Cardiac atrium fibroblast (primary cell): ENCODE measurements at places on chromosomes 7 and 10. TPM values are rescaled to one million over a fixed set of nuclear protein-coding genes. Genes with fewer than 3 reads are reported as not detected.

Gene UNCX
- not detected in 2 replicates for total RNA-seq

Gene SPAM1
- total RNA-seq: not detected in 2 replicates

Gene OR6V1
- total RNA-seq: not detected in 2 replicates

Gene CHCHD1
- 23.6 and 25.6 TPM in 2 replicates for total RNA-seq

Gene JAZF1
- 4.9 and 5.4 TPM in 2 replicates for total RNA-seq

Gene LRRC4
- under 0.01 and 0.72 TPM in 2 replicates for total RNA-seq

Gene OR6B1
- total RNA-seq: not detected in 2 replicates

Gene CYP3A7
- not detected in 2 replicates for total RNA-seq

Gene SRRM3
- total RNA-seq: 3.1 and 4.7 TPM in 2 replicates

Gene ACSM6
- total RNA-seq: not detected in 2 replicates

Gene PPP1R17
- total RNA-seq: not detected in 2 replicates

Gene HECTD2
- total RNA-seq: 3.8 and 5.2 TPM in 2 replicates

Gene TMEM196
- total RNA-seq: not detected in 2 replicates

Gene TEX47
- not detected in 2 replicates for total RNA-seq

Gene LIPF
- total RNA-seq: not detected in 2 replicates

Gene GIGYF1
- 11.0 and 15.0 TPM in 2 replicates for total RNA-seq

Gene MBLAC1
- total RNA-seq: 3.4 and 5.4 TPM in 2 replicates

Gene INMT
- total RNA-seq: 195 and 197 TPM in 2 replicates

Gene ZNF804B
- not detected in 2 replicates for total RNA-seq

Gene PRLHR
- total RNA-seq: not detected in 2 replicates

Gene GRM3
- total RNA-seq: not detected in 2 replicates

Gene MAT1A
- not detected in 2 replicates for total RNA-seq

Gene FGFR2
- total RNA-seq: 0.16 TPM in 1 of 2 replicates, not detected in the other

Gene CRPPA
- 1.1 and 2.3 TPM in 2 replicates for total RNA-seq

Gene ANXA8
- total RNA-seq: 0.16 and 0.54 TPM in 2 replicates

Gene CPN1
- total RNA-seq: not detected in 2 replicates

Gene NEUROD6
- not detected in 2 replicates for total RNA-seq

Gene SHH
- total RNA-seq: not detected in 2 replicates

Gene LRRD1
- total RNA-seq: not detected in 2 replicates

Gene OR2A12
- not detected in 2 replicates for total RNA-seq

Gene PDCD4
- total RNA-seq: 36.1 and 53.0 TPM in 2 replicates

Gene MEIG1
- total RNA-seq: not detected in 2 replicates

Gene FIS1
- 214 and 222 TPM in 2 replicates for total RNA-seq

Gene SMKR1
- not detected in 2 replicates for total RNA-seq

Gene MEST
- total RNA-seq: 289 and 504 TPM in 2 replicates

Gene WEE2
- total RNA-seq: not detected in 2 replicates

Gene AIFM2
- 10.9 and 12.1 TPM in 2 replicates for total RNA-seq

Gene ANKRD26
- total RNA-seq: 5.2 and 6.3 TPM in 2 replicates

Gene GARIN1A
- under 0.01 and 0.72 TPM in 2 replicates for total RNA-seq

Gene TAS2R5
- 0.16 and 2.7 TPM in 2 replicates for total RNA-seq

Gene NKX1-2
- total RNA-seq: not detected in 2 replicates

Gene TDRD1
- 0.16 and 1.1 TPM in 2 replicates for total RNA-seq

Gene UROS
- total RNA-seq: 52.9 and 73.5 TPM in 2 replicates

Gene ARL3
- 6.1 and 7.0 TPM in 2 replicates for total RNA-seq

Gene EPDR1
- total RNA-seq: 18.4 and 27.7 TPM in 2 replicates
